Activated T-helper 1 cell treated with Interleukin-2 at 50 U/mL for 16 hours (primary cell): ENCODE measurements at places on chromosomes 2 and 18.

- no peak for DNase-seq
Measured at GRCh38 chr2:182186132-182186735, 200.6 kb downstream of the PPP1R1C start.

DNA sequence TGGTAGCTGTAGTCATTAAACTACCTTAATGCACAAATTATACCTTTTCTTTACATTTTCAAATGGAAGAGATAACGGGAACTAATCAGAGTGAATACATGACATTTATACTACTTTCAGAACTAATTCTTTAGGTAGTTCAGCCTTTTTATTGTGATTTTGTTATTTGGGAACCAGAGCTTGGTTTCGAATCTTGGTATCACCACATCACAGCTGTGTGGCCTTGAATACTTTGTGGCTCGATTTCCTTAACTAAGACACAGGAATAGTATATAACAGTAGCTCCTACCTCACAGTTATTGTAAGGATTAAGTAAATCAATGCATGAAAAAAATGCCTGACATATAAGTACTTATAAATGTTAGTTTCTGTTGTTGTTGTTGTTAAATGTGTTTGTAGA, 240.0 kb downstream of the WDR7 start:
- DNase-seq: no peak

DNA sequence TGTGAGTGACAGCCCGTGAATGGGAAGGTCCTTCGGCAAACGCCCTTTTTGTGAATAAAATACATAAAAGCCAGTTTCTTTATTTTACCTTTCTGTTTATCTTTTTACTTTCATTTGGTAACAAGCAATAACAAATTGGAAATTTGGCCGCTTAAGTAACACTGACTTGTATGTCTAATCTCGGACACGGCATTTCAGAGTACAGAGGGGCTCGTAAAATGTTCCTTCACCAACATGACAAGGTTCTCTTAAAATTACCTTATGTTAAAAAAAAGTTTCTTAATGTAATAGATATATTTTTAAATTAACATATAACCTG, 558 bp upstream of the NEMP2 start:
- DNase-seq: no peak

DNA sequence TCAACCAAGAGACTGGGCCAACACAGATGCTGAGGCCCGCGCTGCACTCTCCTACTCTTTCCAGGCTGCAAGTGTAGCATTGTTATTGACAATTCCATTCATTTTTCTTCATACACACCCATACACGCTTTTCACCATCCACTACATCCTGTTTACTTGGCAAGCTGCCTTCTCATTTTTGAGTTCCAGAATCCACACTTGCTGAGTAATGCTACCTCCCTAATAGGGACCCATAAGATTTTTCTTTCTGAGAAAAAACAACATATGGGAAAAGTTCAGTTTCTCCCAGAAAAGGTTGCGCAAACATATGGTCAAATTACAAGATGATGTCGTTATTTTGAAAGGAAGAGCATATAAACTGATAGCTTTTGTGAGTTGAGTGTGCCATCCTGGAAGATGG, 3.3 kb upstream of the NETO1 start:
- no peak for DNase-seq

DNA sequence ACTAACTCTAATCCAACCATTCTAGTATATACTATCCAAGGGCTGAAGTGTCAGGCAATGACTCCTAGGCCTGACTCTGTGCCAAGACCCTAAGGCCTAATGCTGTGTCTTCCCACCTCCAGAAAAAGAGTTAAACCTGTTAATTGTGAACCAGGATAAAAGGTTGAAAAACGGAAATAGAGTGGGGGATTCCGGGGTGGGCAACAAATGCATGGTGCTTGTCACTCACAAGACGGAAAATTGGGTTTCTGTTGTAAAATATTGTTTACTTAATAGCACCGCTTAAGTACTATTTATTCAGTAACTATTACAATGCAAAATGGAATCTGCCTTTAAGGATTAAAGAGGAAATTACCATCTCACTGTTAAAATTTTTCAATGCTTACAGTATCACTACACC, 3.2 kb downstream of the STK17B start:
- no peak for DNase-seq

GRCh38 chr2:33712674-33713073, 113.6 kb upstream of the FAM98A start:
- no peak for DNase-seq
